Mammary epithelial cell (primary cell): ENCODE measurements at places on chromosomes 5 and 9.
A peak's percentile ranks its signal among the peaks of the same experiment; 100 is the strongest.

DNA sequence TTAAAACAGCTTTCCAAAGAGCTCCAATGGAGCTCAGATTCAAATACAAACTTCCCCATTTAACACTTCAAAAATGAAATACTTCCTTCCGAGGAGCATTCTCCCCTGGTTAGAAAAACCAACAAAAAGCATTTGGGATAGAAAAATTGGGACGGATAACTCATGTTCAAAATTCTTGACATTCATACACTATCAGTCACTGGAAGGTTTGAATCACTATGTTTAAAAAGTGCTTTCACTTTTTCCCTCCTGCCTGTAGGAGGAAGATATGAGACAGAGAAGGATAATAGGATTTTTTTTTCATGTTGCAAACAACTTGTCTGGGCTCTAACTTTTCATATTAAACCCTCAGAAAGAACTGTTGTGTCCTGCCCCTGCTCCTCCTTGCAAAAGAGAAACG lies 412.0 kb downstream of the ACTL7B start:
- DNase-seq: peak; percentile 48

DNA sequence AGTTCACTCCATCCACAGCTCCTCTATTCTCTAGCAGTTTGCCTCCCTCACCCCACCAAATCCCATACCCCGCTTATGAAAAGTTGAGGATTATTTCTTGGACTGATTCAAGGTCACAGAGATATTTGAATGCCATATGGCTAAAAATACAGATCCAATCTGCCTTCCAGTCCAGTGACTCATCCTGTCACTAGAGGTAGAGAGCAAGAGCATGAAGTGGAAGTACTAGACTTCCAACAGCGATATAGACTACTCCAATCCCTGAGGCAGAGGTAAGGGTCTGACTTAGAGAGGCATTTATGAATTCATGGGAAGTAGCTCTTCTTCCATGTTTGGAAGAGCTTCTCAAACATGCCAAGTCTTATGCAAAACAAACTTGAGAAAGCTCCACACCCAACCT lies 72.4 kb upstream of the CCL21 start:
- DNase-seq: no peak

DNA sequence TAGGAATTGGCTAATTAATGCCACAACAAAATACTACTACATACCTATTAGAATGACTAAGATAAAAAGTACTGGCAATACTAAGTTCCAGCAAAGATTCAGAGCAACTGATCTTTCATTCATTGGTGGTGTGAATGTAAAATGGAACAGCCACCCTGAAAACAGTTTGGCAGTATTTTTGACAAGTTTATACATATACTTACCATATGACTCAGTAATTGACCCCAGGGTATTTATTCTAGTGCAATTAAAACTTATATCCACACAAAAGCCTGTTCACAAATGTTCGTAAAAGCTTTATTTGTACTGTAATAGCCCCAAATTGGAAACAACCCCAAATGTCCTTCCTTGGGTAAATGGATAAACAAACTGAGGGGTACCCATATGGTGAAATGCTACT lies 270.8 kb upstream of the ACTBL2 start:
- DNase-seq: peak; percentile 83

DNA sequence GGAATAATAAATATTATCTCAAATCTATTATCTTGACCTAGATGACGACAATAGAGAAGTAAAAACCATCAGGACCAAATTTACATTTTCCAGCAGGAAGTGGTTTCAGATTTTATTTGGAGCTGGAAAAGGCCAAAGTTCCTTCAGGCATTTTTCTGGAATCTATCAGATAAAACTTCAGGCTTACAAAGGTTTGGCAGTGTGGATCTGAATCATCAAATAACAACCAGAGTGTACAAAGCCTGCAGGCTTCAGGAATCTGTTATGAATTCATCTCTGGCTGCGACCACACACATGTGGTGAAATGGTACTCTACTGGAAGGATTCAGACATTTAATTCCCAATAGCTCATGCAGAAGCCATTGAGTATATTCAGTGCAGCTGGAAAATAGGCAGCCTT lies 726.4 kb upstream of the GRAMD2B start:
- peak; percentile 68 for DNase-seq

- DNase-seq: no peak
Observed at GRCh38 chr9:33446240-33446945, 1.0 kb downstream of the AQP3 start.

DNA sequence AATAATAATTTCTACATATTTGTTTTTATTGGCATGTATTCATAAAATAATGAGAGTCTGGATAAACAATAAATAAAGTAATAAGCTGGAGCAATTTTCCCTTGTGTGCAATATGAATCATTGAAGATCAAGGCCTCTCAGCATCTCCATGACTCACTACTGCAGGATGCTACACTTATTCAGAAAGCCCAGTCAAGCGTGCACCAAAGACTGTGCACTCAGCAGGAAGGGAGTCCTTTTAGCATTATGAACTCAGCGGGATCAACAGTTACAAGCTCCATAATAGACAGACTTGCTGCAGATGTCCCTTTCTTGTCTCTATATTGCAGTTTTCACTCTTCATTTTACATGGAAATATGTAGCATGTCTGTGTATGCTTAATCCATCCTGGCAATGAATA lies 485.3 kb downstream of the CDH9 start:
- no peak for DNase-seq

DNA sequence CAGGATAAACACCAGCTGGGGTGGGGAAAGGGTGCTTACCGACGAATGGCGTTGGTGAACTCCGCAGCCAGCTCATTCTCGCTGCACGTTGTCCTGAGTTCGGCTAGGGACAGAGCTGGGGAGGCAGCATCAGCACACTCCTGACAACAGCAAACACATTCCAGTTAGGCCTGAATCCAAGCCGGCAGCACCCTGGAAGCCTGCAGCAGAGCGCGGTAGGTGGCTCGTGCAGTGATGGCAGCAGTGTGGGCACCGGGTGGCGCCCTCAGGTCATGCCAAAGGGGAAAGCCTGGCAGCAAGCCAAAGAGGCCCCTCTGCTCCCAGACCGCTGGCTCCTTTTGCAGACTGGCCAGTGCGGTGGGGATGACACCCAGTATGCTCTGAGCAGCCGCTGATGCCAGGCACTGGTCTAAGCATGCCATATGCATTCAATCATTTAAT lies 66.9 kb downstream of the DCP2 start:
- no peak for DNase-seq

DNA sequence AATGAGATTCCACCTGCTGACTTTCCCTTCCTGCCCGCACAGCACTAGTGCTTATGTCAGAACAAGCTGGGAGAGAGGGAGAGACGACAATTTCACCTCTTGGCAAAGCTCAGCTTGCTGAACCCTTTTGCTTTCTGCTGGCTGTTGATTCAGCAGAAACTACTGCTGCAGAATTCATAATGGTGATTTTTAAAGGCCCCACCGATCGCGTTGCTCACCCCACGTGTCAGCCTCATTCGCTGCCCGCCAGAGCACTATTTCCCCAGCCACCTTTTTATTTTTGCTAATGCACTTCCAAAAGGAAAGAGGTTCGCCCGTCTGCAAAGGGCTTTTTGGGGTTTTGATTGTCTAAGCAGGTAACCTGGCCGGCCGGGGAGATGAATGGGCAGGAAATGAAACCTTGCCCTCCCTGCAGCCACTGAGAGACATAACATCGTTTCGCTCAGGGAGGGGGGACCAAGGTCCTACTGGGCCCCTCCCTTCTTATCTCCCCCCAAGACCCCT lies 1.3 kb downstream of the PPP2R2B start:
- DNase-seq: no peak

DNA sequence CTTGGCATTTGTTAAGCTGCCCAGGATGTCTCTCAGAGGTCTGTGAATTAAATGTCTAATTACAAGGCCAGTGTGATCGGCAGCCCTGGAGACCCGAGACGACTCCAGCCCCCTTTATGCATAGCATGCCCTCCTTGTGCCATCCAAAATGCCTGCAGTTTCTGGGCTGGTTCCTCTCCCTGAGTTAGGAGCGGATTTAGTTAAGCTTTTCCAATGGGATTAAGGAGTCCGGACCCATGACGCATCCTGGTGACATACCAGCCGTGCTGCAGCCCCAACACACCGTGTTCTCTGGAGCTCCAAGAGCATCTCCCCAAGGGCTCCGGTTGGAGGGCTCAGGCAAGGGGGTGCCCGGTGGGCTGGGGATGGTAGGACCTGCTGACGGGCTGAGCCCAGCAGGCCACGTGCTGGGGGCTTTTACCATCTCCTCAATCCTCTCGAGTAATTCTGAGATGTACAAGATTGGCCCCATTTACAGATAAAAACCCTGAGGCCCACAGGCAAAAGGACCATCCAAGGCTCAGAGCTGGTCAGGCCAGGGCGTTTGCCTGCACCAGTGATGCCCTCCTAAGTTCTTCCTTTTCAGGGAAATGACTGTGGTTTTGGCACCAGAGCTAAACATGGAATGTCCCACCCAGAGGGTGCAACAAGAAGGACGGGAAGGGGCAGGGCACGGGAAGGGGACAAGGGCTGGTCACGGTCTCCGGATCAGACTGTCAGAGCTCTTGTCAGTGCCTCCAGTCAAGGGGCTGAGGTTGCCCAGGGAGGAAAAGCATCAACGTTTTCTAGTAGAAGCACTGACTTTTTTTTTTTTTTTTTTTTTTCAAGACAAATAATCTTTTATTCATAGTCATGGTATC lies 82.6 kb upstream of the PHYKPL start:
- DNase-seq: no peak

DNA sequence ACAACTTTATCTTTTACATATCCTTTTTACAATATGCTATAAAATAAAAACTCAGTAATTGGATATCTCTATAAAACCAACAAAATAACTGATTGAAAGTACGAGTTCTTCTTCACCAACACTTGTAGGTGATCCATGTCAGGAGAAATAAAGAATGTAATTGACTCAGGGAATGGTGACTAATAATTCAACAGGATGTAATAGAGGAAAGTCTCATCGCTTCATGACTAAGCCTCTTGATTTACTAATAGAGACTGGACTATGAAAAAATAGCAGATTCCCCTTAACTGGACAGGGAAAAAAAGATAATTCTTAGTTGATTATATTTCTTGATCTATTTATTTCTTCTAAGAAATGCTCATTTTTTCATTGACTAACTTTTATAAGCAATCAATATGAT lies 507.7 kb upstream of the PTGER4 start:
- peak; percentile 79 for DNase-seq

GRCh38 chr5:93247105-93247504 lies 333.9 kb downstream of the NR2F1-AS1 start:
- DNase-seq: no peak

DNA sequence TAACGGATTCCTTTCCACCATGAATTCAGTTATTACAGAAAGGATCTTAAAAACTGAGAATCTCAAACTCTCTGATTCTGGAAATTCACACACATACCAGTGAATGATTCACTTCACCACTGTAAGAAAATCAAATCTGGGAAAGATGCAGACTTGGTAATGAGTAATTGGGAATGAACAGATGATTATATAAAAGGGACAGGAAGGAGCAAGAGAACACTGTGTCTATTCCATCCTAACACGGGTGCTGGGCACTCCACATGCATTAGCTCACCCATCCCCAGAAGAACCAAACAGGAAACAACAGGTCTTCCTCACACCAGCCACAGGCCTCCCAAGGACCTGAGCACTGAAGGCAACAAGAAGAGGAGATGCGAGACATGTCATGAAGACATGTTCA lies 74.8 kb upstream of the ZNF622 start:
- DNase-seq: peak; percentile 83

DNA sequence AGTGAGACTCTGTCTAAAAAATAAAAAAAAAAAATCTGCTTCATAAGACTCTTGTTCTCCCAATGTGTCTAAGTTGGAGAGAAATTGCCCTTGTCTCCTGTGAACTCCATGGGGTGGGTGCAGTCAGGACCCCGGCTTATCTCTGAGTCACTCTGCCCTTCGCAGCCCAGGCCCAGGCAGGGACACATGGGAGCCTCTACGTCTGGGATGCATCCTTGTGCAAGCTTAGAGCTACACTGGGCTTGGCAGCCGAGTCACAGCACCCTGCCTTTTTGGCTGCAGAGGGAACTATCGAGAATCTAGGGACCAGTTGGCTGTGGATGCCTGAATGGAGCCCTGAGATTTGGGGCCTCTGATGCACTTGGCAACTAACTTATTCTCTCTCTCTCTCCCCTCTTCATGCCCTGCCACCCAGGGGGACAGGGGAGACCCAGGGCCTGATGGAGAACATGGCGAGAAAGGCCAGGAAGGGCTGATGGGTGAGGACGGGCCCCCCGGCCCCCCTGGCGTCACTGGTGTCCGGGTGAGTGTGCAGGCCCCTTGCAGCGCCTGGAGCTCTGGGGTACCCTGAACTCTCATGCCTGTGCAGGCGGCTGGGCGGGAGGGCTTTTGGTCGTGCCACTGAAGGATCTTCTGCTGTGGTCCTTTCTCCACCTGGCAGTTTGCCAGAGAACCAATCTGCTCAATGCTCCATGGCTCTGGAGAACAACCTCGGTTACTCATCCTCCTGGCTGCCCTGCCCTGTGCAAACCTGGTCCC lies 47.5 kb upstream of the ORM1 start:
- no peak for DNase-seq

DNA sequence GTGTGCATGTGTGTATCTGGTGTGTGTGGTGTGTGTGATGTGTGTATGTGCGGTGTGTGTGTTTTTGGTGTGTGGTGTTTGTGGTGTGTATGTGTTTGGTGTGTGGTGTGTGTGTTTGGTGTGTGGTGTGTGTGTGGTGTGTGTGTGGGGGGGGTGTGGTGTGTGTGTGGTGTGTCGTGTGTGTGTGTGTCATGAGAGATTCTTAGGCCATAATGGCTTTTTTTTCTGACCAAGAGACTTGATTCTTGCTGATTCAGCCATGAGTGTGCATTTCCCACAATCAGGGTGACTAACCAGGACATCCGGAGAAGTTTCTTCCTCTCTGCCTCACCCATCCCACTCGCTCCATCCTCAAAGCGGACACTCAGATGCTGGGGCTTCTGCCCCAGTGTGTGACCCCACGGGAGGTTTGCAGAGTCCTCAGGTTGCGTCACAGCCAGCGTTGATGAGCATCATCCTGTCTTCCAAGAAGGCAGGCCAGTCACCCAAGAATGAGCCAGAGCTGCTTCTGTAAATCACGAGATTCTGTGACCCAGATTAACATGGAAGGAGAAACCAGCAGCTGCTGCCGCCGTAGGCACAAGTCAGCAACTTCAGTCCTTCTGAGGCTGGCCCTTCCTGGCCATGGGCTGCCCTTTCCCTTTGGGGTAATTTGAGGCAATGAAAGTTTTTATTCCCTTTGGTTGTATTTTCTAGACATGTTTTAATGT lies 12.5 kb upstream of the CTSL start:
- DNase-seq: peak; percentile 92
